NCI-H146 (cell line): ENCODE measurements at places on chromosomes 13 and 19.
A peak's percentile ranks its signal among the peaks of the same experiment; 100 is the strongest.

- no peak for DNase-seq
These were observed 4.5 kb downstream of the SLITRK1 start for GRCh38 chr13:83877651-83878355.

- no peak for DNase-seq
These were observed 21.2 kb upstream of the MYDGF start for GRCh38 chr19:4691373-4691772.

- no peak for DNase-seq
These were observed 25.8 kb upstream of the TINCR start for GRCh38 chr19:5593343-5594255.

DNA sequence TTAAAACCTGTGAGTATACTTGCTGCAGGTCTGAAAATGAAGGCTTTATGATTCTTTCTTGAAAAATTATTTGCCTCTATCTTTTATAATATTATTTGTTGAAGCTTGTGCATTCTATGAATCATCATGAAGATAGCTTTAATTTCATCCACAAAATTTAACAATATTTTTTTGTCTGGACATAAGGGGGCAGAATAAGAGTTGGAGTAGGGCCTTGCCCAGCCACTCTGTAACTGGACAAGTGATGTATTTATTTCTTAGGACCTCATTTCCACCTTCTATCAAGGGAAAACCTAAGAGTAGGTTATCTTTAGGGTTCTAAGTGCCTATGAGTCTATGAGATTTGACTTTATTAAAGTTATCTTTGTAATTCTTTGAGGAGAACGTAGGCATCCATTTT, 49.9 kb downstream of the N4BP2L1 start:
- DNase-seq, result no peak

- no peak for DNase-seq
These were observed 56.2 kb downstream of the FLT1 start for GRCh38 chr13:28438598-28439334.

DNA sequence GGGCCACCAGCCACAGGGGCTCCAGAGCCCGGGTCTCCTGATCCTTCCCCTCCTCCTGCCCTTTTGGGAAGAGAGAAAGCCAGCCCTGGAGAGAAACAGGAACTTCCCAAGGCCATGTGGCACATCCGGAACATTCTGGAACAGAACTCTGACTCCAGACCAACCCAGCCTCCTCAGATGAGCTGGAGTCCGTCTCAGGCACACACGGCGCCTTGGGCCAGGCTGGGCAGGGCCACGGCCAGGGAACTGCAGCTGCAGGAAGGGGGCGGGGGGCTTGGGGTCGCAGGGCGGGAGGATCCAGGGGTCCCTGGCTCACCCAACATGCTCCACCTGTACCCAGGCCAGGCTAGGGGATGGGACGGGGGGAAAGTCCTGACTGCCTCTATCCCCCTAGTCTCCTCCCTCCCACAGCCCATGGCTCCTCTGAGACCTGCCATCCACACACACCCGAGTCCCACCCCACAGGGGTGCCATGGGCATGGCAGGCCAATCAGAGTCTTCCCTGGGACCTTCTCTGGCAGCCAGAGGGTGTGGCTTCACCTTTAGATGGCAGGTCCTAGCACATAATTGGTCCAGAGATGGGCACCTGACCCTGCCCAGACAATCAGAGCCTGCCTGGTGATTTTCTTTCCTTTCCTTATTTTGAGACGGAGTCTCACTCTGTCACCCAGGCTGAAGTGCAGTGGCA, 22.9 kb downstream of the SBNO2 start:
- no peak for DNase-seq

- peak; percentile 9 for DNase-seq
These were observed 131.5 kb downstream of the RGCC start for GRCh38 chr13:41588899-41589298.

GRCh38 chr13:102863590-102863989, 17.8 kb downstream of the ERCC5 start:
- DNase-seq, result no peak

GRCh38 chr19:3443840-3444694, 36.3 kb downstream of the SMIM24 start:
- DNase-seq, result peak; percentile 80

DNA sequence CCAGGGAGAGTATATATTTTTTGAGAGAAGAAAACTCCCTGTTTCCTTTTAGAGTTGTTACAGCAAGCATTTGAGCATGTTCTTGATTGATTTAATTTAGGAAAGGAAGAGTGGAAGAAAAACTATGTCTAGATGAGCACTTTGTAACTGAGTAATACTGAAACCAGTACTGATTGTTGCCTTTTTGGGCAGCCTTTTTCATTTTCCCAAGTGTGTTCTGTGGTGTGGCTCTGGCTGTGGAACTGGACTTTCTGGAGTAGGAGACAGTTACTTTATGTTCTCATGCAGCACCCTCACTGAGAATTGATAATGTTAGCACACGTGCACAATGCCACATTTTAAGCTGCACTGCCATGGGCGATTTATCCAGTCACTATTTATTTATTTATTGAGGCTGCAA, 211.5 kb downstream of the LMO7 start:
- no peak for DNase-seq

- DNase-seq, result no peak
These were observed 267.6 kb upstream of the SLITRK6 start for GRCh38 chr13:86066611-86067365.

- DNase-seq, result no peak
These were observed 14.9 kb downstream of the ARID3A start for GRCh38 chr19:940591-941291.

DNA sequence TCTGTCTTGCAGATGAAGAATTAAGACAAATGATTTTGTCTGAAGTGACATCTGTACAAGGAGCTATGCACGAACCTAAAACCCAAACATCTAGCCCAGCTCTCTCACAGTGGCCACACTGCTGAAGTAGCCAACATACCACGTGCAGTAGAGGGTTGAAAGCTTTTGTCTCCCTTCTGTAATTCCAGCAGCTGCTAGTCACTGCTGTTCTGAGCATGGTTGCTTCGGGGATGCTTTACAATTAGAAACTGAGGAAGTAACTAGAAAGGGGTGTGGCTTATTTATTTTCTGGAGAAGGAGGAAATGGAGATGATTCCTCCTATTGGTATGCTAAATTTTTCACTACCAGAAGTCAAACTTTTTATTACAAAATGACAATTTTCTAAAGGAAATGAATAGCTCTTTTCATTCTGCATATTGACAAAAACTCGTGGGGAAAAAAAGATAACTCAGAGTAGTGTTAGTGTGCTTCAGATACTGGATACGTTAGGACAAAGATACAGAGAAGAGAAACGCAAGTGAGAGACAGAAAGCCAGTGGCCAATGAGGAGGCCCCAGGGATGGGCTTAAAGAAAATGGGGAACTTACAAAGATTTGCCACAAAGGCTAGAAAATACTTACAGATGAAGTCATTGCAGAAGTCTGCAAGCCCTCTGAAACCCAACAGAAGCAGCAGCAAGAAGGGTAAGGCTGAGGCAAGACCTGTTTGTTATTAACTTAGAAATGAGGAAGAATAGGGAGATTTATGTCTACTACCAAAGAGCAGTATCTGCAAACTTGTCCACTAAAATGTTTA, 192.7 kb upstream of the MIR17HG start:
- peak; percentile 82 for DNase-seq

GRCh38 chr13:80337288-80338081, 3.4 kb downstream of the SPRY2 start:
- DNase-seq, result no peak

GRCh38 chr19:13598098-13598497, 91.8 kb upstream of the CACNA1A start:
- no peak for DNase-seq
